ENCODE measurements at places on chromosomes 16 and 17.
A peak's percentile ranks its signal among the peaks of the same experiment; 100 is the strongest.

- DNase-seq: no peak
Observed at GRCh38 chr17:1626333-1626732, 2.3 kb downstream of the SLC43A2 start.

DNA sequence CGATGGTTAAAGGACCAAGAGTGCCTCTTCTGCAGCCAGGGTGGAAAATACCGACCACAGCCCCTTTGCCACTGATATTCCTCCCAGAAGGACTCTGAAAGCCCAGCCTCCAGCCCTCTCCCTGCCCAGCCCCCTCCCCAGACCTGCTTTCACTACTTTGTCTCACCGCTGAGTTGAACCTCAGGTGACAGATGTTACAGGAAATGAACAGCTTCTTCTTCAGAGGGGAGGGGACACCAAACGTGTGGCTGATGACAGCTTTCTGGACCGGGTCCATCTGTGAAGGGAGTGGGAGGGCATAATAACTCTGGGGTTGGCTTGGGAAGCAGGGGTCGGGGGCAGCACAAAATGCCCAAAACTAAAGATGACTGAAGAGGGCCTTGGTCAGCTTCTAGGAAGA is 14.2 kb downstream of the NKIRAS2 start:
- DNase-seq: no peak

DNA sequence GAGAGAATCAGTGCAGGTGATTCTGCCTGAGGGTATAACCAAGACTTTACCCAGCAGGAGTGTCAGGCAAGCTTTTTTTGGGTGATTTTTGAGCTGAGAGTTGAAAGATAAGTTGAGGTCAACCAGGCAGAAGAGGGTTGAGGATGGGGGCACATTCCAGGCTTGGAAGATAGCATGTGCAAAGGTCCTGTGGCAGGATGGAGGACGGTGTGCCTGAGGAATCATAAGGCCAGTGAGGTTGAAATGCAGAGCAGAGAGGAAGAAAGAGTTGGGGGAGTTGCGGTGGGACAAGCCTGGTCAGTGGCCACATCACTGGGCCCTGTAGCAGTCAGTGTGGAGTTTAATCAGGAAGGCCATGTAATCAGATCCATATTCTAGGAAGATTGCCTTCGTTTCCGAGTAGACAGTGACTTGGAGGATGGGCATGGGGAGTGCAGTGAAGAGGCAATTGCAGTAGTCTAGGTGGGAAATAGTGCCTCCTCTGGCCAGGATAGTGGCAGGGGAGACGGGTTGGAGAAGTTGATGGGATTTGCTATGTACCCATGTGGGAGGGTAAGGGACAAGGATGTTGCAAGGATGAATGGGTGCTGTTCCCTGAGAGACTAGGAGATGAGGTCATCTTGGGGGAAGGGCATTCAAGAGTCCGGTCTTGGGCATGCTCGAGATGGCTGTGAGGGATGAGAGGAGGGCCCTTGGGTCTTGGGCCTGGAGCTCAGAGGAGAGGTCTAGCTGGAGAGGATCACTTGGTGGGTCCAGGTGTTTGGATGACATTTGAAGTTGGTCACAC is 3.9 kb downstream of the PLEKHG4 start:
- DNase-seq: peak; percentile 60

- DNase-seq: no peak
Observed at GRCh38 chr17:58089111-58089510, 5.9 kb downstream of the DYNLL2 start.

DNA sequence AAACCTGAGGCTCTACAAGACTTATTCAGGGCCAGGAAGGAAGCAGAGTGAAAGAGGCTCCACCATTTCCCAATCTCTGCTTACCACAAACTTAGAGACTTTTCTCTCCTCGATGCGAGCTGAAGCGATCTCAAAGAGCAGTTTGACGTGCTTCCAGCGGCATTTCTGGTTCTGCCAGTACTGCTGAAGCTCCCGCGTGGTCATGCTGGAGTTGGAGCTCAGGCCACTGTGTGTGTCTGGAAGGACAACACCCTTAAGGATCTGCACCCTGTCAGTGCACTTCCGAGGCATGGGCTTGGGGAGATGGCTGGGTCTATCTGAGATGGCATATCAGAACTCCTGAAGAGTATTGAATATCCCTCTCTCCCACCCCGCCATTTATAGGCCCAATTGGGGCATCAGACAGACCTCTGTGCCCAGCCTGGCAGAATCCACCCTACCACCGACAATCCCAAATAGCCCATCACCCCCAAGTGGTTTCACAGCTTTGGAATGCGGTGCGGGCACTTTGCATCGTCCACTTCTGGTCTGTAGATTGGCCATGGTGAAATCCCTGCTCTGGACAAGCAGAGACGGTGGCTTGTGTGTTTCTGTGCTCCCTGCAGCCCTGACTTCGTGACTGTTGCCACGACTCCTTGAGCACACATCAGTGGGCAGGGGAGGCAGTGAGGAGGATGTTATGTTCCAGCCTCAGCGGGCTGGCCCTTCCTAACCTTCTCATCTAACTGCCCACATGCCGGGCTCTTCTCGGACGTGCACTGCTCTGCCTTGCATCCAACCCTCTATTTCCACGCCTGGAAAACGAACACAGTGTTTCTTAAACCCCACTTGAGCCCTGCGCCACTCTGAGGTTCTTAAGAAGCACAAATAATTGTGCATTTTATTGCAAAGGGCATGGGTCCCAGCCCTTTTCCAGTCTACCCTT is 5.2 kb downstream of the SNX20 start:
- DNase-seq: no peak

DNA sequence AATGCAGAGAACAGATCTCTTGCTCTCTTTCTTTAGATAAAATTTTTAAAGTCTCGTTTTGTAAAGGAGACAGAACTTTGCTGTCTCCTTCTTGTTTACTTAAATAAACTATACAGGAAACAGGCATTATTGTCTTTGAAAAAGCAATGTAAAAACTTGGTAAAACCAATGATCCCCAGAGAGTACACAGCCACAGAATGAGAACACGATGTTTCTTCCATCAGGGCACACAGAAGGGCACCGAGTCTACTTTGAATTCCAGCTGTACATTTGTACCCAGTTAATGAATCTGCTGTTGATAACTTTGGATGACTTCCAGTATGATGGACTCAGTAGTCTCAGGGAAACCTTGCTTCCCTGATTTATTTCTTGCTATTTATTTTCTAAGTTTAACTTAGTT is 8.1 kb upstream of the TMEM100 start:
- no peak for DNase-seq

- no peak for DNase-seq
Observed at GRCh38 chr17:72850410-72851118, 241.9 kb downstream of the SLC39A11 start.

- DNase-seq: no peak
Observed at GRCh38 chr17:40846515-40847144, 20.4 kb downstream of the KRT12 start.

DNA sequence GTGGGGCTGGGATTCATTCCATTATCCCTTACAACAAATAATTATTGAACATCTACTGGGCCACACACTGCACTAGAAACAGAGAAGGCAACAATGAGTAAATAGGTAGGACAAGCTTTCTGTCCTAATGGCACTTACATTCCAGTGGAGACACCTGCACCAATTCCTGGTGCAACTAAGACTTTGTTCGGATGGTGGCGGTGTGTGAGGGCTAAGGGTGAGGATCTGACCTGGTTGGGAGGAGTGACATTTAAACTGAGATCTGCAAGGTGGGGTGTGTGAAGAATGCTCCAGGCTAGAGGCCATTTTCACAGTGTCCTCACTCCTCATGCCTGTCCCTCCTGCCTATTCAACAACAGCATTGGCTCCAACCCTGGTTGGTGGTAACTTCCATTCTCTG is 510.0 kb downstream of the XYLT1 start:
- no peak for DNase-seq

DNA sequence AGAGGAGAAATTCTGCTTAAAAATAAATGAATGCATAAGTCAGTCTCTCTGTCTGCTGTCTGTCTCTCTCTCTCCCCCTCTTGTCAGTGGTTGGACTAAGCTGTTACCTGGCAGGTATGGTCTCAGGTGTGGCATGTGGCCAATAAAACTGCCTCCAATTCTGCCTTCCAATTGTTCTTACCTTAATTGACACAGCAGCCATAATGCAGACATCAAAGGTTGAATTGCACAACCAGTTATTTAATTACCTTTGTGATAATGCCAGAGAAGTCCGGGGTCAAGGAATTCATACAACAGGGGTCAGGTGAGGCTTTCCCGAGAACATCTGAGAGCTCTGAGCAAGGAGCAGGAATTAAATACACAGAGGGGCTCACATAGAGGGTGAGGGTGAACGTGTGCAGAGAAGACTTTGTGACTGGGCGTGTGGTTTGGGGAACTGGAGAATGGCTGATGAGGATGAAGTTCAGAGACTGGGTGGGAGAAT is 78.8 kb upstream of the CDYL2 start:
- no peak for DNase-seq

DNA sequence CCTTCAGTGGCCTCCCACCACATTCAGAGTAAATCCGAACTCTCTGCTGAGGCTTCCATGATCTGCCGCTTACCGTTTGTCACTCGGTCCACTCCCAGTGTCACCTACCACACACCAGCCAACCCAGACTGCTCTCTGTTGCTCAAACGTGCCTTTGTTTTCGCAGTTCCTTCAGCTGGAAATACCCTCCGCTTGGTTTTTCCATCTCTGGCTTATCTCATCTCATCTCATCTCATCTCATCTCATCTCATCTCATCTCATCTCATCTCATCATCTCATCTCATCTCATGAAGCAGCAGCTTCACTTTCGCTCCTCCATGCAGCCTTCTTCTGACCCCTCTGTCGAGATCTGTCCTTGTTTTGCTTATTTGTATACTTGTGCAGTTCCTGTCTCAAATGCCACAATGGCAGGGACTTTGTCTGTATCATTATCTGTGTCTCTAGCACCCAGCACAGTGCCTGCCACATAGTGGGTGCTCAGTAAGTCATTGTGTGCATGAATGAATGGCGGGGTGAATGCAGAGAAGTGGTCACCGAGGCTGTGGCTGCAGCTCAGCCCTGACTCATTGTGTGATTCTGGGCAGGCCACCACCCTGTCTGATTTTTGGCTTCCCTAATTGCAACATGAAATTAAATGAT is 3.8 kb upstream of the SNX20 start:
- peak; percentile 78 for DNase-seq

DNA sequence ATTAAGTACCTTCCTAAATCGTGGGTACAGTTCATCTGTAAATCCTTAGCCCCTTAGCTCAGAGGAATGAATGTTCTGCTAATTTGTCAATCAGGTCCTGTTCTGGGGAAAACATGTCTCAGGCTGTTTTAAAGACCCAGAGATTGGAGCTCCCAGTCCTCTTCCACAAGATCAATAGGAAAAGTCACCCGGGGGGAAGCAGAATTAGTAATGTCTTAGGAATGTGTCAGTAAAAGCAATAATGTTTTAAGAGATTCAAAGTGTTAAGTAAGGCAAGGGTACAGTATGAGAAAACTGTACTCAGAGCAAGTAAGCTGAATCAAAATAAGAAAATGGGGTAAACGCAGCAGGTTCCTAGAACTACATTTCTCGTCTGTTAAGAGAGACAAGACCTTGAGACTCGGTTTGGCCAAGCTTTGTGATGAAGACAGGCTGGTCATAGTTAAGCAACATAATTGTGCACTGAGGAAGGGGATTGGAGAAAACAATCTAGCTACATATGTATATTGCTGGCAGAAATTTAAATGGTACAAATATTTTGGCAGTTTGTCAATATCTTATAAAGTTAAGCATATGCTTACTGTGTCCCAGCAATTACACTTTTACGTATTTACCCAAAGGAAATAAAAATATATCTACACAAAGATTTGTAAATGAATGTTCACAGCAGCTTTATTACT is 192.9 kb upstream of the C17orf78 start:
- DNase-seq: no peak

DNA sequence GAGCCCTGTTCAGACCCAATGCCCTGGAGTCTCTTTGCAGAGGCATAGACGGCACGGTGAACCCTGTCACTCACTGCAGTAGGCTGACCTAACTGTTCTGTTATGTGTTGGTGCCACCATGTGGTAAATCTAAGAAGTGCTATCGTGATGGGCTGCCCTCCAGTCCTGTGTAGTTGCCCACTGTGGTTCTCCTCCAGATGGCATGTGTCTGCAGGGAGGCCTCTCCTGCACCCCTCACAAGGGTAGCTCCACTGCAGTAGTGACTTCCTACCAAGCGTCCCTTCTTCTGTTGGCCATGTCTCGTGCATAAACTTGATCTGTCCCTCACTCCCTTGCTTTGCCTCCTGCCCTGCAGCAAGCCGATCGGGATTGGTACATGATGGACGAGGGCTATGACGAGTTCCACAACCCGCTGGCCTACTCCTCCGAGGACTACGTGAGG is 5.8 kb downstream of the DHX38 start:
- DNase-seq: peak; percentile 68

DNA sequence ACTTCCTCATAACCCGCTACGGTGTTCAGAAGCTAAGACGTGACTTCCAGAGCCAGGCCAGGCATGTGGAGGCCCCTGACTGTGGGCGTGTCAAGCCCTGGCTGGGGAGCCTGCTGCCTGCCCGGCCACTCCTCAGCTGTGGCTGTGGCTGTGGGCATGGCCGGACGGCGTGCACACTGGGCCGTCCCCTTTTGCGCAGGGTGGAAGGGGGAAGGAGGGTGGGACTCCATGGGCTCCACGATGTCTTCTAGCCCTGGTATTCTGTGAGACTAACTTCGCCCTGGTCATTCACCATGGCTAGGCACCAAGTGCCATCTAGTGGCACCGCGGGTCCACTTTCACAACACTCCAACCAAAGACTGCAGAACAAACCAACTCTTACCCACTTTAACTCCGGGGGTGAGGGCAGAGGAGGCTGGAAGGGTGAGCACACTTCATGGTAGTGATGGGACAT is 67.9 kb downstream of the N4BP1 start:
- DNase-seq: peak; percentile 85

DNA sequence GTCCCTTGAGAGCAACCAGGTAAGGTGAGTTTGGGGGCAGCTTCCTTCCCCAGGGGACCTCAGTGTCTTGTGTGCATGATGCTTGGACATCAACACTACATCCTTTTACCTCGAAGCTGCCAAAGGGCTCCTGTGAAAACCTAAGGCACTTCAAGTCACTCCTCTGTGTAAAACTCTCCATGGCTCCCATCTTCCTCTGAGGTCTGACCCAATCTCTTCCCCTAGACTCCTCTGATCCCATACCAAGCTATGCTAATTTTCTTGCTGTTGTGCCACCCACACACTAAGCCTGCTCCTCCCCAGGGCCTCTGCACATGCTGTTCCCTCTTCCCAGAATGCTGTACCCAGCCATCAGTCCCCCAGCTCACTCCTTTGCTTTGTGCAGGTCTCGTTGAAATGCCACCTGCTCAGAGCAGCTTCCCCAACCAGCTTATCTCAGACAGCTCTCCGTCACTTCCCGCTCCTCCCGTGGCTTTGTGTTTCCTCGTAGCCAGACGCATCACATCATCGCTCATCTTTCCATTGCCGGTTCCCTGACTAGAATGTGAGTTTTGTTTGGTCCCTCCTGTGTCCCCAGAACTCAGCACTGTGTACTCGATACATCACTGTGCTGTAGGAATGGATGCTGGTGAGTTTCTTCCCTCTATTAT is 78.4 kb downstream of the CNGB1 start:
- peak; percentile 83 for DNase-seq

- no peak for DNase-seq
Observed at GRCh38 chr17:75664099-75664549, 2.8 kb downstream of the RECQL5 start.

DNA sequence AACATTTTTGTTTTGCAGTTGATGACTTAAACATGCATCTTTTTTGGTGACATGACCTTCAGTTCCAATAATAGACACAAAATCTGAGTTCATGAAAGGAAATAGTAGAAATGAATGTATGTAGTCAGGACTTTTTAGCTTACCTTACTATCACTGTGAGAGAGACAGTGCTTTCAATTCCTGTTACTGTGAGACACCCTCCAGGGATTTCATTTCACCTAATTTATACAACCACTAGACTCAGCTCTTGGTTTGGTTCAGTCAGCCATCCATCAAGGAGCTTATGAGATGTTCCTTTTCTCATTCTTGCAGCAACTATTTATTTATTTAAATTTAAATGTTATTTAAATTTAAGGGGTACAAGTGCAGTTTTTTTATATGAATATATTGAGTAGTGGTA is 77.9 kb downstream of the MAP2K4 start:
- no peak for DNase-seq

Measured in suppressor macrophage (primary cell).